Germinal center (tissue), 1 donor: ENCODE measurements at places on chromosomes 6 and 20.
A peak's percentile ranks its signal among the peaks of the same experiment; 100 is the strongest.

DNA sequence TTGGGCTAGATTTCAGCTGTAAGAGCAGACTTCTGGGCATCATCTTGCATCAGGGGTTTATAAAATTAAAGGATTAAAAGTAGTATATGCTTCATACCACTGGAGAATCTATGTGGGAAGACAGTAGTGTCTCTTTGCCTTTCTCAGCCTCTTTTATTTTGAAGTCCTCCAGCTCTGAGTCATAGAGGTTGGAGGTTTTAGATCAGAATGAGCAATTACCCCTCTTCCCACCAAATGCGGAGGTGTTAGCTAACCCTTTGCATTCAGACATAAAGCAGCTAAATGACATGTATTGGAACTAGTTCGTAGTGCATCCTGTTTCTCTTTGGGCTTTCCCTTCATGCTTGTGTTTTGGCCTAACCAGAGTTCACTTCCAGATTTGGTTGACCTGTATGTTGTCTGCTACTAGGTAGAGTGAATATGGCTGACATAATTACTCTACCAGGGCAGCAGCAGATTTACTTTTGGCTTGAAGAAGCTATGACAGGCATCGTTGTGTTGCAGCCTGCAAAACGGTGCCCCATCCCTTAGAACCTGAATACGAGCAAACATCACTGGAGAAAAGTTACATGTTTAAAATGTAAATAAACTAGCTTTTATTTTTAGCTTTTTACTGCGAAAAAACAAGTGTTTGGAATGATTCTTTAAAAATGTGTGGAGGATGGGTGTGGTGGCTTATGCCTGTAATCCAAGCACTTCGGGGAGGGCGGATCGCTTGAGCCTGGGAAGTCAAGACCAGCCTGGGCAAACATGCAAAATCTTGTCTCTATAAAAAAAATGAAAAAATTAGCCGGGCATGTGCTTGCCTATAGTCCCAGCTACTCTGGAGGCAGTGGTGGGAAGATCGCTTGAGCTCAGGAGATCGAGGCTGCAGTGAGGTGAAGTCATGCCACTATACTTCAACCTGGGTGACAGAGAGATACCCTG, 82.2 kb downstream of the MYO6 start:
- no peak for DNase-seq

- DNase-seq, result no peak
These were observed 3.6 kb downstream of the TAGAP start for GRCh38 chr6:159041181-159041580.

DNA sequence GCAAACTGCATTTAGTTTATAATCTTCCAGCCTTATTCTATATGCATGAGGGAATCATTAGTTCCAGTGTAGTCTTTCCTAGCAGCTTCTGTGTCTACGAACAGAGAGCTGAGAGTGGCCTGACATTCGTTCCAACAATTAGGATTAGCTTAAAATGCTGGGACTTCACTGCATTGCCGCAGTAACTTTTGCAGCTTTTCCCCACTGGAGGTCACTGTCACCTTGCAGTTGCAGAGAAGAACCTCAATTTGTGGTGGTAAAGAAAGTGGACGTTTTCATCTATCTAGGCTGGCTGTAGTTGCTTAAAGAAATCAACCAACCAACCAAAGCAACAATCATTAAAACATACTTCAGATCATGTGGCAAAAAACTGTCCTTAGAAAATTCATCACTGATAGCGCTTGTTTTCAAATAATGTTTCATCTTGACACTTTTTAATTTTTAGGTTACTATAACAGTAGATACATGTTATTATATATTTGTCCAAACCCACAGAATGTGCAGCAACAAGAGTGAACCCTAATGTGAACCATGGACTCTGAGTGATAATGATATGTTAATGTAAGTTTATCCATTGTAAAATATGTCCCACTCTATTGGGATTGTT, 12.2 kb downstream of the MYLK4 start:
- peak; percentile 46 for DNase-seq

DNA sequence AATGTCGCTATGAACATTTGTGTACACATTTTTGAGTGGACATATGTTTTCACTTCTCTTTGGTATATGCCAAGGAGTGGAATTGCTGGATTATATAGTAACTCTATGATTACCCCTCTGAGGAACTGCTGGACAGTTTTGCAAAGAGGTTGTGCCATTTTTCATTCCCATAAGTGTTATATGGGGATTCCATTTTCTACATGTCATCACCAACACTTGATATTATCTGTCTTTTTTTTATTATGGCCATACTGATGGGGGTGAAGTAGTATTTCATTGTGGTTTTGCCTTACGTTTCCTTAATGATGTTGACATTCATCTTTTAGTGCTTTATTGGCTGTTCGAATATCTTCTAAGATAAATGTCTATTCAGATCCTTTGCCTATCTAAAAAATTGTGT, 171.8 kb upstream of the LAMA2 start:
- no peak for DNase-seq

- DNase-seq, result no peak
These were observed 61.8 kb downstream of the RPP40 start for GRCh38 chr6:4941782-4942672.

GRCh38 chr20:884983-885952, 30.9 kb downstream of the ANGPT4 start:
- no peak for DNase-seq

GRCh38 chr6:6225885-6226529, 94.5 kb downstream of the F13A1 start:
- DNase-seq, result no peak

- DNase-seq, result no peak
These were observed 41.9 kb downstream of the HBS1L start for GRCh38 chr6:135012764-135013163.

DNA sequence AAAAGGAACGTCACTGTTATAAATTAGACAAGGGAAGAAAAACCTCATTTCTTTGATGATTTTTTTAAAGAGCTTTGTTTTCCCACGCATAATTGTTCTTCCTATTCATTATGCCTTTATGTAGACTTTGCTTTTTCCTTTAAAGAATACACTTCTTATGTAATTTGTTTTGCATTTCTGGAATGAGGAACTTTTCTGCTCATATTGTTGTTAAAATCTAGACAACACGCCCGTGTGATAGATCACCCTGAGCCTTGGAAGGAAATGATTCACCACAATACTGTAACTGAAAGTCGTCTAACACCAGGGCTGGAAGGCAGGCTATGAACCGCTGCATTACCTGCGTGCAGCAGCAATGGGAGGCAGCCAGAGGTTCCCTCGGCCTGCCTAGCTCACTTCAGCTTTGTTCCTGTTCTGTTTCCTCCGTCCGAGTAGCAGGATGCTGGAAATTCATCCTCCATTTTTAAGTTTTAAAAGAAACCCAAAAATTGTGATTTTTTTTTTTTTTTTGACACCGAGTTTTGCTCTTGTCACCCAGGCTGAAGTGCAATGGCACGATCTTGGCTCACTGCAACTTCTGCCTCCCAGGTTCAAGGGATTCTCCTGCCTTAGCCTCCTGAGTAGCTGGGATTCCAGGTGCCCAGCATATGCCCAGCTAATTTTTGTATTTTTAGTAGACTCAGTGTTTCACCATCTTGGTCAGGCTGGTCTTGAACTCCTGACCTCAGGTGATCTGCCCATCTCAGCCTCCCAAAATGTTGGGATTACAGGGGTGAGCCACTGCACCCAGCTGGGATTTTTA, 49.6 kb upstream of the ZNF217 start:
- peak; percentile 44 for DNase-seq

DNA sequence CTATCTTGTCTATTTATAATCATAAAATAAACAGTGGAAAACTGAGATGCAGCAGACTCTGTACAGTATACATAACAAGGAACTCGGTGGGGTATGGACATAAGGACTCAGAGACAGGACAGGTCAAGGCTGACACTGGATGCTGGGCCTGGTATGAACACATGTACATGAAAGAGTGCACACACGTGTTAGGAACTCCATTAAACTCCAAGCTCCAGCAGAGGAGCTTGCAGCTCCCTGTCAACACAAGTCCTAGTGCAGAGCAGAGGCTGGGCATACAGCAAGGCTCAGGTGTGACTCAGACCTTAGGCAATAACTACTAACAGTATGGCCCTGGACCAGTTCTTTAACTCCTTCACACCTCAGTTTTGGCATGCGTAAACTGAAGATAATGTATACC, 17.1 kb downstream of the NAPB start:
- no peak for DNase-seq

DNA sequence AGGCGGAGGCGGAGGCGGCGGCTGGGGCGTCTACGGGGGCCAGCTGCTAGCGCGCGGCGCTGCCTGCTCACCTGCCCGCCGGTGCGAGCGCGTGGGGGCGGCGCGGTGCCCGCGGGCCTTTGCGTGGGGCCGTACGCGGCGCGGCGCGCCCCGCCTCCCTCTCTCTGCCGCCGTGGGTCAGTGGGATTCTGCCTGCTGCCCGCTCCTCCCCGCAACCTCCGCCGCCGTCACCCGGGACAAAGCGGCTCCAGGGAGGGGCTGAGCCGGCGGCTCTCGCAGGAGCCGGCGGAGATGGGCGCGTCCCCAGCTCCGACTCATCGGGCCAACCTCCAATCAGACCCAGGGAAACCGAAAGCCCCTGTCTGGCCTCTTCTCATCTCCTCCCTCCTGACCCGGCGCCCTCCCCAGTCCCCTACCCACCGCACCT, at the start of gene RCAN2:
Gene RCAN2 (minus strand): TSS at position 249 of the 427 bp plus-strand sequence.
- DNase-seq, result peak; percentile 65

DNA sequence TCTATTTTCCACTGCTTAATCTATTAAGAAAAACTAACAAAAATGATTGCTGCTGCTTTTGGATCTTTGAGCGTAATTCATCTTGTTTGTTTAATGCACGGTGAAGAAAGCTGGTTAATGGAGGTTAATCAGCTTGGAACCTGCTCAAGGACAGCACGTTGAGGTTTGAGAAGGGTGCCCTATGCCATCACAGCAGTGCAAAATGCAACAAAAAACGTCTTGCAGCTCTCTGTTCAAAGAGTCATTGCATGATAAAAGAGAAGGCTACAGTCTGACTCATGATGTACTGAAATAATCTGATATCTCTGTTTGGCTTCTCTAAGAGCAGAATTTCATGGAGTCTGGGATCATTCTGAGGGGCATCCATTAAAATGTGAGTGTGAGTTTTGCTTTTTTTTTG, 80.6 kb upstream of the PREP start:
- no peak for DNase-seq

DNA sequence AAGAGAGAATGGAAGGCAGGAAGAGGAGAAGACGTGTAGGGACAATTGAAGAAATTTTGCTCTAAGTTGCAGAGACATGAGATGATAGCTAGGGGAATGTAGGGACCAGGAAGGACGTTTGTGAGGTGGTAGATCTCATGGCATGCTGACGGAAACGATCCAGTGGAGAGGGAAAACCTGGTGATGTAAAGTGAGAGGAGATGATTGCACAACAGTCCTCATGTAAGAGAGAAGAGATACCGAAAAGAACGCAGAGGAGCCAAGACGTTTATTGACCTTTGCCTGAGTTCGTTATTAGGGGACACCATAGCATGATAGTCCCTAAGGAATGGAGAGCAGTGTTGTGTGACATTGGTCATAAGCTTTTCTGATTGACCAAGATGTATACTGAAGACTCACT, 55.3 kb downstream of the IGF2R start:
- DNase-seq, result no peak

- DNase-seq, result no peak
These were observed 90.4 kb downstream of the BCKDHB start for GRCh38 chr6:80196906-80197305.

DNA sequence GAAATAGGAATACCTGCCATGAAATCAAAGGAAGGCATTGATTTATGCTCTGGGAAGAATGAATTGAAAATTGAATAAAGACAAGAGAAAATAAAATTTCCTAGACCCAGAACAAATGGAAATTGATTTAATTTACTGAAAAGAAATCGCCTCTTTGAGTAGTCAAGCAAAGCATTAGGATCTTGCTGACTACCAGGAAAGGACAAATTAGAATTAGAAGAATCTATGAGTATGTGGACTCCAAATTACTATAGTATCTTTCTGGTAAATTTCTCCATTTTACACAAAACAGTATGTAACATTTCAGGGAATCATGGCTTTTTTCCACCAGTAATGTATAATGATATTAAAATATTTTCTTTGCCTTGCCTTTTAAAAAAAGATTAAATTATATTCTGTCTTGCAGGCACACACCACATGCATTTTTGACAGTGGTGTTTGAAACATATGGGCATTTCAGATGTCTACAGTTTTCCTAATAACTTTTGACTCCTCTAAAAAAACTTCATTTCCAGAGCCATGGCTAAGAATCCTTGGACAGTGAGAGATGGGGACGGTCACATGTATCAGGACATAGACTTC, 768.7 kb upstream of the NRSN1 start:
- DNase-seq, result no peak

- DNase-seq, result no peak
These were observed 92.6 kb downstream of the GRIK2 start for GRCh38 chr6:101486124-101486523.

- no peak for DNase-seq
These were observed 135.5 kb upstream of the SALL4 start for GRCh38 chr20:51937779-51938178.

DNA sequence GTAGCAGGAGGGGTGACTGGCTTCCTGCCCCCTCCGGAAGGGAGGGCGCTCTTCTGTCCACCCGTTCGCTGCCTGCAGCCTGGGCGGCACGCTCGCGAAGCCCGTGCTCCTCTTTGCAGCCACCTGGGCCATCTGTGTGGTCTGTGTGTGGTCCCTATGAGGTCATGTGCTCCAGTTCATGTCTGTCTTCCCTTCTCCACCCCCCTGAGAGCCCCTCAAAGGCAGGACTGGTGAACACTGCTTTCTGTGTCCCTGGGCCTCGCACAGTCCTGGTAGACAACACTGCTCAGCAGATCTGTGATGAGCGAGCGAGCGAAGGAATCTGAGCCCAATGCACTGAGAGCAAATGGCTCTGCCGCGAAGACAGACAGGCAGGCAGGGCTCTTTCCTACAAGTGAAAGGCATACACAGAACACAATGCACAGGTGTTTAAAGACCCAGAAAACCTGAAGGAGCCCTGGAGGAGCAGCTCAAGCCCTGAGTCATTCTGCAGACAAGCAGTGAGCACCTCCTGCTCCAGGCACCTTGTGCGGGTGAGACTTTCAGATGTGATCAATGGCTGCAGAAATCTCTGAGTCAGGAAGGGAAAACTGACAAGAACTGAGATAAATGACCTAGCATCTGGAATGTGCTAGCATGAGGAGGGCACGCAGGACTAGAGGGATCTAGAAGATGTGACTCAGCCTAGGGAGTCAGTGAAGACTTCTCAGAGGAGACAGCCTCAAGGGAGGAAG, 27.1 kb downstream of the PPP1R3G start:
- DNase-seq, result no peak

DNA sequence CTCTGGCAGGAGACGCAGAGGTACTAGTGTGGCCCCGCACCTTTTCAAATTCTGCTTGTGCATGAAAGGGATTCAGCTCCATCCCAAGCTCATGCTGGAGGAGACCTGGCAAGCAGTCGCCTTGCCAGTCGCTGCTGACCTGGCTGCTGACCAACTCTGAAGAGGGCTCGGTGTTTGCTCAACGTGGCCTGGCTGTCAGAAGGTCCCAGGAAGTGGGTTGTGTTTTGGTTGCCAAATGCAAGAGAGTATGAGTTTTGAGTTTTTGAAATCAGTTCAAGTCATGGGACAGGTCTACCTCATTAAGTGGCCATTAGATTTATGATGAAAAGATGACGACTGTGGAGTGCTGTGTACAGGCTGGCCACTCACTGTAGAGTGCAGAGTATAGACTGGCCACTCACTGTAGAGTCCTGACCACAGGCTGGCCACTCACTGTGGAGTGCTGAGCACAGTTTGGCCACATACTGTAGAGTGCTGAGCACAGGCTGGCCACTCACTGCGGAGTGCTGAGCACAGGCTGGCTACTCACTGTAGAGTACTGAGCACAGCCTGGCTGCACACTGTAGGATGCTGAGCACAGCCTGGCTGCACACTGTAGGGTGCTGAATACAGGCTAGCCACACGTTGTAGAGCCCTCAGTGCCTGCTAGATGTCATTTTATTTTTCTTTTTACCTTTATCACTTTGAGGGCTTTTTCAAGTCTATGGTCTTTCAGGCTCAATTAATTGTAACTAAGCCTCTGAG, 193.9 kb downstream of the ZNF217 start:
- DNase-seq, result no peak
